ENCODE measurements at places on chromosomes 1 and 21.

DNA sequence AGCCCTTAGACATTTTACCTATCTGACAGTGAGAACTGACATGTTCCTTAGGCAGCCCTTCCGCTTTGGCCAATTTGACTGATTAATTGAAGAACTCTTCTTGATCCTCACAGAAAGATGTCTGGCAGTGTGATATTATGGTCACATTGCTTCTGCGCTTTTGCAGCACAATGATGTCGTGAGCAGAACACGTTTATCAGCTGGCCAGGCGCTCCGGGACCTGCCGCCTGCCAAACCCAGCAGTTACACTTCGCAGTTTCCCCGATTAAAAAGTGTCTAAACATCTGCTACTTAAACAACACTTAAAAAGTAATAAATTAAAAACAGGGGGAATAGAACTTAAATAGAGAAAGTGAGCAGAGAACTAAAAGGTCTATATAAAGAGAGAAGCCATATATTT, 103.5 kb upstream of the ETS2 start:
- DNase-seq, result no peak

DNA sequence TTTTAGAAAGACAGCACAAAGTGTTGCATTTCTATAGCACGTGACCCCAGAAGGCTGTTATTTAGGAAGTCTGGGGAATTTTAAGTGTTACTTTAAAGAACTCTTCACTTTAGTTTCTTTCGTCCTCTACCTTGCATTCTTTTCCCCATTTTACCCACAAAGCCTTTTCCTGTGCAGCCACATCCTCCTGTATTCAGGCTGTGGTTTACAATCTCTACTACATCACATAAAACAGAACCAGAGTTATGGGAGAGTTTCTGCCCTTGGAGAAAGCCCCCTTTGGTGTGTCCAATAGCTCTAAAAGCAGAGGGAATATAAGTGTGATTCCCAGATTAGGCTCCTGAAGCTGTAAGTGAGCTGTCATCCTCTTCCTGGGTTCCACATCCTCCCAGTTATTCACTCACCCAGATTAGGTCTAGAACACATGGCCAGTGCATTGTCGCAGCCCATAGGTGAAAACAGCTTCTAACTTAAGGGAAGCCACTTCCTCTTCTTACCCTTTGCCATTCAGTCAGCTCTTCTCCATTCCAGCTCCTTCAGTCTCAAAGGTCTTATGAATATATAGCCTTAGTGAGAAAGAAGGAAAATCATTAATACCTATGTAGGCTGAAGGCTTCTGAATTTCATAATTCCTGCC, 171.1 kb downstream of the PIGK start:
- no peak for DNase-seq

GRCh38 chr1:220448217-220448616, 79.7 kb upstream of the MARK1 start:
- no peak for DNase-seq

GRCh38 chr1:12057382-12057781, 5.7 kb upstream of the TNFRSF8 start:
- no peak for DNase-seq

- DNase-seq, result no peak
These were observed 129.9 kb upstream of the NEGR1 start for GRCh38 chr1:72412286-72412685.

DNA sequence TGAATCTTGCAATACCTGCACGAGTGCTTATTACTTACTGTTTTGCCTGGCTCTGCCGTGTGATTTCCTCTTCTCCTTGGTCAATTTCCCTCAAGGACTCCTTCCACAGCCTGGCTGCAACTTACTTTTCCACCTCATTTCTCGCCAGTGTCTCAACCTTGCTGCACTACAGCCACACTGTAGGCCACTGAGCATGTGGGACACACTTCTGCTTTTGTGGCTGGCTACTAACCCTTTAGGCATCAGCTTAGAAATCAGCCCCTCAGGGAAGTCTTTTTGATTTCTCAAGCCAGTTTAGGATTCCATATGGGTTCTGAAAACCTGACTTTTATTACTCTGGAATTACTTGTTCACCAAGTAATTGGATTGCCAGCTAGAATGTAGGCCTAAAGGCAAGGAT, 5.2 kb upstream of the DMRTB1 start:
- DNase-seq, result no peak

DNA sequence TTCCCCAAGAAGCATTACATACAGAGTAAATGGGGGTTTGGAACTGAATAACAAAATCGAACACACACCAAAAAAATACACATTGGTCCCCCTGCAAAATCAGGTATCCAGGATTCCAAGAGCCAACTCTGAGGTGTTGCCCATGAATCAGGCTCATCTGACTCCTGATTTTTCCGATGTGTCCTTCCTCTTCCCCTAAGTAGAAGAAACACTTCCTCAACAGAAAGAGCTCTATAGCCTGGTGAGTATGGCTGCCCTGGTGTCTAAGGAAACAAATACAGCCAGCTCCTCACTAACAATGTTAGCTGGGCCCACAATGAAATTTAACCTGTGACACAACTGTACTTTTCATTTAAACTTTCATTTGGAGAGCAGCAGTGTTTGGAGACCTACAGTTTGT, 33.6 kb downstream of the ERI3 start:
- DNase-seq, result no peak

DNA sequence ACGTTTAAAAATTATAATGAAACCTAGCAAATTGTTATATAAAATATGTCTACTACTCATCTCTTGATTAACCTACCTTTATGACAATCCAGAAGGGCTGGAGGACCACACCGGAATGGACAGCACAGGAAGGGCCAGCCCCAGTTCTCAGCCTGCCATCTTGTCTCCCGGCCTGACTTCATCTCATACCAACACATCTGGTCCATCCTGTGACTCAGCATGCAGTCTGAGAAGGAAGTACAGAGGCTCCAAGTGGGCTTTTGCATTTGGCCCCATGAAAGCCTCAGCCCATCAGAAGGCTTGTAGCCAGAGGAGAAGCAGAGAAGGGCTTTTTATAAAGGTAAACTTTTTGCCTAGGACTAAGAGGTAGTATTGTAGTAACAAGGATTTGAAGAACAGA, 436.6 kb downstream of the MRPL39 start:
- DNase-seq, result no peak

GRCh38 chr1:1066403-1067283, 7.5 kb downstream of the RNF223 start:
- DNase-seq, result no peak
